ENCODE measurements at places on chromosomes 6 and 20. TPM values are rescaled to one million over a fixed set of nuclear protein-coding genes. Genes with fewer than 3 reads are reported as not detected.
A peak's percentile ranks its signal among the peaks of the same experiment; 100 is the strongest.

DNA sequence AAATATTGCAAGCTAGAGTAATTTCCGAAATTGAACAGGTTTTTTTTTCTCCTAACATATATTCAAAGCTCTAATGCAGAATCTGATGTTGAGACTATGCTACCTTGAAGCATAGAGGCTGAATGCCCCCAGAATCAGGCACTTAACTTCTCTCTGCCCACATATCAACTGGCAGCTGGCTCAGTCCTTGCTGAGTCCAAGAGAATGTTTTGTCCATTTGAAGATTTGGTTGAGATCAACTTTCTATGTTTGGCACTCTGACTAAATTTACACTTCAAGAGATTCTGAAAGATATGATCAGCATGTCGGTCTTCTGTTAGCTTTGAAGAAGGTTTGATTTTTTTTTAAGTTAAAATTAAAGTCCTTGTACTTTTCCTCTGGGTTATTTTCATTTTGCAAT is 1298.1 kb downstream of the EPHA7 start:
- H3K36me3 ChIP-seq: no peaks in the 10 kb centered on the region
- H3K27me3 ChIP-seq: no peaks in the 10 kb centered on the region
- DNase-seq: no peak
- H3K4me3 ChIP-seq: no peak overlapping the region
- no peaks in the 10 kb centered on the region for H3K4me1 ChIP-seq

Gene TBXT
- total RNA-seq: not detected

DNA sequence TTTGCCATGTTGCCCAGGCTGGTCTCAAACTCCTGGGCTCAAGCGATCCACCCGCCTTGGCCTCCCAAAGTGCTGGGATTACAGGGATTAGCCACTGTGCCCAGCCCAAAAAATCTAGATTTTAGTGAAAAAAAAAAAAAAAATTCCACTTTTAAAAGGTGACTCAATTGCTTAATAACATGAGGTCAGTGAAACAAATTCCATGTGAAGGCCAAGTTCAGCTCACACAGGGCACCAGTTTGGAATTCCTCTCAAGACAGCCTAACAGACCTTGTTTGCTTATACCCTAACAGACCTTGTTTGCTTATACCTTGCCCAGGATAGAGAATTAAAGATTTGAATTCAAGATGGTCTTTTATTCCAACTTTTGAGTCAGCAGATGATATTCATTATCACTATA is 5.1 kb downstream of the RRBP1 start:
- H3K4me1 ChIP-seq: peaks cover 60% of the 10 kb centered on the region
- no peak overlapping the region for H3K4me3 ChIP-seq
- H3K27ac ChIP-seq: peak overlapping the region; percentile 15

Gene RAET1E
- total RNA-seq: 0.52 TPM

Gene HDGFL1
- total RNA-seq: not detected

Gene ADIG
- not detected for total RNA-seq

Gene GJA1
- total RNA-seq: 235 TPM

Gene FHL5
- total RNA-seq: 0.35 TPM

Gene RIMS4
- 0.47 TPM for total RNA-seq

- no peak overlapping the region for H3K4me3 ChIP-seq
- H3K27me3 ChIP-seq: no peaks in the 10 kb centered on the region
- H3K36me3 ChIP-seq: no peaks in the 10 kb centered on the region
- no peak for DNase-seq
- peak overlapping the region; percentile 47 for H3K27ac ChIP-seq
These were observed 46.7 kb downstream of the CNKSR3 start for GRCh38 chr6:154463573-154464419.

DNA sequence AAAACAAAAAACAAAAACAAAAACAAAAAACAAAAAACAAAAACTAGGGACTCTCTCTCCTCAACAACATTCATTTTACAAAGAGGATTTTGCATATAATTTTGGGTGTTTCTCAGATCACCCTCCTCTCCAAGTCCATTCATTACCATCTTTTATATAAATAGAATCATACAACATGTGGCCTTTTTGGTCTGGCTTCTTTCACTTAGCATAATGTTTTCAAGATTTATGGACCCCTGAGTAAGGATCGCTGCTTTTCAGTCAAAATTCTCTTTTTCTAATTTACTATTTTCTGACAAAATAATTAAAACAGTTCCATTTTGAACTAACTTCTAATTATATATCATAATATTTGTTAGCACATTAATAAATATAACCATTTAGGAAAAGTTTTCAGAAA is 94.8 kb downstream of the UBE3D start:
- no peaks in the 10 kb centered on the region for H3K27me3 ChIP-seq
- DNase-seq: no peak

- H3K27me3 ChIP-seq: no peaks in the 10 kb centered on the region
- no peaks in the 10 kb centered on the region for H3K4me1 ChIP-seq
- no peak for DNase-seq
- no peaks in the 10 kb centered on the region for H3K36me3 ChIP-seq
- peak overlapping the region; percentile 100 for H3K4me3 ChIP-seq
- peak overlapping the region; percentile 95 for H3K27ac ChIP-seq
These were observed 1.3 kb downstream of the BLCAP start for GRCh38 chr20:37526238-37526838.

DNA sequence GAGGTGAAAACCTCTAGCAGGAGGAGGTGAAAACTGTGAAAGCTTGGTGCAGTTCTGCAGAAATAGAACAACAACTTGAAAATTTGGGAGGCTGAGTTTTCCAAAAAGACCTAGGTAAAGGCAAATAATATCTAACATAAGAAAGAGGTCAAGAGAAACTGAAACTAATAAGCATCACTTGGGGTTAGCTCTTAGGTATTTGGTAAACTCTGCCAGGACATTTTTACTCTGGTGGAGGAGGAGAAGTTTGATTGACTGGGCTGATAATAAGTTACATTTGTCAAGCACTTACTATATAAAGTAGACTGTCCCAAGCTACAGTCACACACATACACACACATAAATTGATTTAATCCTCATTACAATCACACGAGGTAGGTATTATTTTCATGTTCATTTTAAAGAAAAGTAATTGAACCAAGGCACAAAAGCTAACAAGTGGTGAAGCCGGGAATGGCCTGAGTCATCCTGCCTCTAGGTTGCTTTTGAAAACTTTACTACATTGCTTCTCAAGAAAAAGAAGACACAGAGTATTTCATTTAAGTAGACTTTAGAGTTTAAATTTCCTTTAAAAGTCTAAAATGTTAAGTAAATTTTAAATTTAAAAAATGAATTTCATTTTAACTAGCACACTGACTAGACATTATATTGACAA is 275.5 kb downstream of the PTPRK start:
- no peak overlapping the region for H3K27ac ChIP-seq
- no peak overlapping the region for H3K4me3 ChIP-seq
- no peak for DNase-seq
- no peaks in the 10 kb centered on the region for H3K36me3 ChIP-seq

GRCh38 chr20:59786801-59787537 is 146.5 kb downstream of the SYCP2 start:
- peak; percentile 53 for DNase-seq
- no peaks in the 10 kb centered on the region for H3K27me3 ChIP-seq
- no peaks in the 10 kb centered on the region for H3K4me1 ChIP-seq
- no peak overlapping the region for H3K27ac ChIP-seq

Gene TINAG
- 0.51 TPM for total RNA-seq

- H3K27me3 ChIP-seq: no peaks in the 10 kb centered on the region
- DNase-seq: no peak
- no peak overlapping the region for H3K27ac ChIP-seq
- no peak overlapping the region for H3K4me3 ChIP-seq
- peaks cover 32% of the 10 kb centered on the region for H3K4me1 ChIP-seq
These were observed 1.9 kb downstream of the FBXO9 start for GRCh38 chr6:53066874-53067706.

Gene OPRL1
- total RNA-seq: 1.4 TPM

Gene SNRPB2
- 25.3 TPM for total RNA-seq

DNA sequence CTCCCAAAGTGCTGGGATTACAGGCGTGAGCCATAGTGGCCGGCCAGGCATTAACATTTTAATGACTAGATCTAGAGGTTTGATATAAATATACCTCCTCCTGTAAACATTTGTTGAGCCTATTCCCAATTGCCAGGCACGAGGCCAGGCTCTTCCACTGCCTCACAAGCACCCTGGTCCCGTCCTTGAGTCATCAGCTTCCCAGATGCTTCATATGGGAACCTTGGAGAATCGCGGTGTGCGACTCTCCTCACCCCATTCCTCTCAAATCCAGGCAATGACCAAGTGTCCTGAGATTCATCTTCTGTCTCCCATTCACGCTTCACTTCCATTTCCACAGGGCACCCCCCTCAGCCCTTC is 35.9 kb upstream of the PIM1 start:
- H3K27me3 ChIP-seq: no peaks in the 10 kb centered on the region
- no peaks in the 10 kb centered on the region for H3K4me1 ChIP-seq
- no peak for DNase-seq
- no peak overlapping the region for H3K4me3 ChIP-seq

Data from right atrium auricular region (tissue), 2 donors.